Neural crest cell (in vitro differentiated cells): ENCODE measurements at places on chromosomes 4 and X. TPM values are rescaled to one million over a fixed set of nuclear protein-coding genes. Genes with fewer than 3 reads are reported as not detected.

DNA sequence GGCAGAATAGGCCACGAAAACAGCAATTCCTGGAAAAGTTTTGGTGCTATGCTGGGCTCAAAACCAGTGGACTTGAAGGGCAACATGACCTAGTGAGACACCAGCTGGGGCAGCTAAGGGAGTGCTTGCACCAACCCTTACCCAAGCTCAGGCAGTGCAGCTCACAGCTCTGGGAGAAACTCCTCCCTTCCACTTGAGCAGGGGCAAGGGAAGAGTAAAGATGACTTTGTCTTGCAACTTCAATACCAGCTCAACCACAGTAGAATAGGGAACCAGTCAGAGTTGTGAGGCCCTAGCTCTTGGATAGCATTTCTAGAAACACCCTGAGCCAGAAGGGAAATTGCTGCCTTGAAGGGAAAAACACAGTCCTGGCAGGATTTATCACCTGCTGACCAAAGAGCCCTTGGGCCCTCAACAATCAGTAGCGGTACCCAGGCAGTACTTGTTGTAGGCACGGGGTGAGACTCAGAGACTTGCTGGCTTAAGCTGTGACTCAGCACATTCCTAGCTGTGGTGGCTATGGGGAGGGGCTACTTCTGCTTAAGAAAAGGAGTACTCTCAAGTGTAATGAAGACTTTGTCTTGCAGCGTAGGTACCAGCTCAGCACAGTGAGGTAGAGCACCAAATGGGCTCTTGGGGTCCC is 19.7 kb upstream of the ABCG2 start:
- peaks cover 17% of the 10 kb centered on the region for H3K4me1 ChIP-seq
- H3K36me3 ChIP-seq, result peaks cover 10% of the 10 kb centered on the region
- no peaks in the 10 kb centered on the region for H3K27me3 ChIP-seq
- H3K4me3 ChIP-seq, result no peak overlapping the region
- no peak for DNase-seq
- H3K27ac ChIP-seq, result peak overlapping the region; percentile 68

SSX3 gene
- not detected in 2 replicates for total RNA-seq

MGAT4D gene
- not detected in 2 replicates for total RNA-seq

FAM241A gene
- total RNA-seq, result 0.07 and 0.09 TPM in 2 replicates

GRCh38 chrX:155048977-155049619 is 21.8 kb downstream of the CMC4 start:
- peak; percentile 44 for DNase-seq
- peaks cover 3% of the 10 kb centered on the region for H3K4me1 ChIP-seq
- H3K27ac ChIP-seq, result no peak overlapping the region
- no peak overlapping the region for H3K4me3 ChIP-seq

TIGD4 gene
- total RNA-seq, result 3.8 and 3.9 TPM in 2 replicates

PHF8 gene
- 38.1 and 38.3 TPM in 2 replicates for total RNA-seq

GRCh38 chrX:154548028-154548316 is 552 bp downstream of the IKBKG start:
- H3K27me3 ChIP-seq, result no peaks in the 10 kb centered on the region
- DNase-seq, result no peak
- peaks cover 17% of the 10 kb centered on the region for H3K4me1 ChIP-seq

STX18 gene
- total RNA-seq, result 36.7 and 40.0 TPM in 2 replicates

DNA sequence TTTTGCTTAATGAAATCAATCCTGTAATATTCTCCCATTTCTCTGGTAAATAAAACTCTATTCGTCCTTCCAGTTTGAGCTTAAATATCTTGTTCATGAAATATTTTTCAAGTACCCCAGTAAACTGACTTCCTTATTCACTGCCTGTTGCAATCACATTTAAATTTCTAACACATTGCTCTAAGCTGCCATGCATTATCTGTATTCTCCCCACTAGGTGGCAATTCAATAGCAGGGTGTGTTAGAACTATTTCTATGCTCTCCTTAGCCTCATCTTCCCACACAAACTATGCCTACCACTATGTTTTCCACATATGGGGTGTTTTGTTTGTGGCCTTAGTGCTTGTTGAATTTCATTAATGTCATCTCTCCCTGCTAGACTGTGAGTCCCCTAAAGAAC is 377.1 kb upstream of the HS3ST1 start:
- H3K27me3 ChIP-seq, result no peaks in the 10 kb centered on the region
- DNase-seq, result no peak
- H3K36me3 ChIP-seq, result no peaks in the 10 kb centered on the region
- peaks cover 6% of the 10 kb centered on the region for H3K4me1 ChIP-seq

HPF1 gene
- 49.8 and 53.6 TPM in 2 replicates for total RNA-seq

DNA sequence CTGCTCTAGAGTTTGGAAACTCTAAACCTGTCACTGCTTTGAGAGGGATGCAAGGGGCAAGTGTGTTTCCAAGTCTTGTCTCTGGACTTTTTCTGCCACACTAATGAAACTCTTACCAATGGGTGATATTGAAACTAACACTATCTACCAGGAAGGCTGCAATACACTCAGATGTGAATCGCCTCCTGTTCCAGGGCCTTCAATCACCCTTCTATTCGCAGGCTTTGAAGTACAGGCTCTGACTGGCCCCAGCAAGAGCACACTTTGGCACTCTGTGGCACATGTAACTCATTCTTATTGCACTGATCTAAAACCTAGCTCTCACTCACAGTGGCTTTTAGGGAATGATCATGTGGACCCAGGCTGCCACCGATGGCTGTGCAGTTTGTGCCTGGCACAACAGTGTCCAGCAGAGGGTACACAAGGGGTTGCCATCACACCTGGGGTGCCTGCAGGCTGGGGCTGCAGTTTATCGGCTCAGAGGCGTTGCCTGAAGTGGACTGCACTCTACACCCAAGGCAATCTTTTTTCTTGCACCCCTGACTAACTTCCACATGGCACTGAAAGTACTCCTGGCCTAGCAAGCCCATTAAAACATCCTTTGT is 210.8 kb downstream of the MGST2 start:
- no peak for DNase-seq
- H3K4me3 ChIP-seq, result no peak overlapping the region
- H3K36me3 ChIP-seq, result peaks cover 9% of the 10 kb centered on the region
- H3K4me1 ChIP-seq, result peaks cover 65% of the 10 kb centered on the region

MID1IP1 gene
- 52.9 and 54.8 TPM in 2 replicates for total RNA-seq

DNA sequence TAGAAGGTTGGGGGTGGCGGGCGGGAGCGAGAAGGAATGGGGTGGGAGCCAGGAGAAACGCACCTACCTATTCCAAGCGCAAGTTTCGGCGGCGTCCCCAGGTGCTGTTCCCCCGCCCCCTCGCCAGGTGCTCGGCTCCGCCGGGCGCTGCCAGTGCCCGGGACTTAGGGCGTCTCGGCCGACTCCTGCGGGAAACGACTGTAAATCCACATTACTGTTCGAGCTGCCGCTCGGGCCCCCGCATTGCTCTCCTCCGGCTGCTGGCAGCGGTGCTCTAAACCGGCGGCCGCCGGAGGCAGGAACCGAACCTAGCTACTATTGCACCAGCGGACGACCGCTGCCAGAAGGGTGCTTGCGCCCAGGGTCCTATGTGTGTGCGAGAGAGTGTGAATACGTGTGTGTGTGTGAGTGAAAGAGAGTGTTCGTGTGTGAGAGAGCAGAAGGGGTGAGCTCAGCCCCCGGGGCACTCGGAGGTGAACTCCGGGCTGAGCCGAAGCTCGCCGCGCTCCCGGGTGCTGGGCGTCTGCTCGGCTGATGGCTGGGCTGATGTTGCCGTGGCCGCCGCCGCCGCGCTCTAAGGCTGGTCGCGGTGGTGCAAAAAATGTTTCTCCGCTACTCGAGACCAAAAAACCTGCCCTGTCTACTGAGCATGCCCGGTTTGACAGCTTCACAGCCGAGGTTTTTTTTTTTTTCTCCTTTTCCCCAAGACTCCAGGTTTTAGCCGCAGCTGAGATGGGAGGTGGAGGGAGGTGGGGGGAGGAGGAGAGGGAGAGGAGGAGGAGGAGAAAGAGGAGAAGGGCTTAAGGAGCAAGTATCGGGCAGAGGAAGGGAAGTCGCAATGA is 115.7 kb upstream of the TEX13C start:
- no peaks in the 10 kb centered on the region for H3K36me3 ChIP-seq
- DNase-seq, result peak; percentile 52
- peaks cover 46% of the 10 kb centered on the region for H3K4me1 ChIP-seq
- peak overlapping the region; percentile 86 for H3K4me3 ChIP-seq
- H3K27me3 ChIP-seq, result peaks cover 69% of the 10 kb centered on the region
- H3K27ac ChIP-seq, result no peak overlapping the region

FABP2 gene
- not detected in 2 replicates for total RNA-seq

GRCh38 chrX:39397561-39398199 is 596.4 kb downstream of the MID1IP1 start:
- peaks cover 5% of the 10 kb centered on the region for H3K4me1 ChIP-seq
- H3K4me3 ChIP-seq, result no peak overlapping the region
- H3K36me3 ChIP-seq, result no peaks in the 10 kb centered on the region
- DNase-seq, result no peak
- H3K27ac ChIP-seq, result no peak overlapping the region
- H3K27me3 ChIP-seq, result no peaks in the 10 kb centered on the region

PPEF1 gene
- total RNA-seq, result 0.26 and 0.52 TPM in 2 replicates

GRCh38 chrX:8927701-8928100 is 106.2 kb downstream of the FAM9B start:
- H3K27me3 ChIP-seq, result no peaks in the 10 kb centered on the region
- H3K4me1 ChIP-seq, result no peaks in the 10 kb centered on the region
- DNase-seq, result no peak
- no peak overlapping the region for H3K27ac ChIP-seq
- no peaks in the 10 kb centered on the region for H3K36me3 ChIP-seq

DNA sequence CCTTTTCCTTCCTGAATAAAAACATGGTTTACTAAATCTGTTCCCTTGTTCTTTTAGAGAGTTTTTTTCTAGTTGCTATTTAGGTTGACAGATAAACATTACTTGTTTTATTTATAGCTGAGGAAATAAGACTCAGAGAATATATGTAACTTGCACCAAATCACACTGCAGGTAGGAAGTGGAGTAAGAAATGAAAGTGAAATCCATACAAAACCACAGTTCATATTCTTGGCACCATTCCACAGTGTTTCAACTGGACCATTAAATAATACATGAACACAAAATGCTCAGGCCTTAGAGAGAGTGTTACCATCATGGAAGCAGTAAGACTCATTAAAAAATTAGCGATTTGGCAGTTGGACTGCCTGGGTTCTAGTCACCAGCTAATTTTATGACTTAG is 326.9 kb upstream of the SLIT2 start:
- H3K36me3 ChIP-seq, result no peaks in the 10 kb centered on the region
- DNase-seq, result no peak

DNA sequence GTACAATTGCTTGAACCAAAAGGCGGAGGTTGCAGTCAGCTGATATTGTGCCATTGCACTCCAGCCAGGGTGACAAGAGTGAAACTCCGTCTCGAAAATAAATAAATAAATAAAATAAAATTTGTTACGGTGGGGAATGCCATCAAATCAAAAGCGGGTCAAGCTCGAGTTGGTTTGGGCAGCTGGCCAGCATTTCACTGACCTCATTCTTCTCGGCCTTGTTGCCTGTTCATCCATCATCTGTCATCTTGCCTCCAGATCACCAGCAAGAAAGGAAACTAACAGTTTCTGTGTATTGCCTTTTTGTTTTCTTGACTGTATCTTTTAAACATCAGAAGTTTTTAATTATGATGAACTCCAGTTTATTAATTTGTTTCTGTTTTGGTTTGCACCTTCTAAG is 31.5 kb upstream of the KLHL2 start:
- no peaks in the 10 kb centered on the region for H3K27me3 ChIP-seq
- H3K4me3 ChIP-seq, result no peak overlapping the region
- no peaks in the 10 kb centered on the region for H3K4me1 ChIP-seq
- DNase-seq, result no peak

- H3K27me3 ChIP-seq, result no peaks in the 10 kb centered on the region
- no peaks in the 10 kb centered on the region for H3K36me3 ChIP-seq
- H3K27ac ChIP-seq, result no peak overlapping the region
- no peak overlapping the region for H3K4me3 ChIP-seq
- no peaks in the 10 kb centered on the region for H3K4me1 ChIP-seq
Measured at GRCh38 chr4:167785523-167785922, 306.8 kb upstream of the ANXA10 start.

BEND2 gene
- not detected in 2 replicates for total RNA-seq

DNA sequence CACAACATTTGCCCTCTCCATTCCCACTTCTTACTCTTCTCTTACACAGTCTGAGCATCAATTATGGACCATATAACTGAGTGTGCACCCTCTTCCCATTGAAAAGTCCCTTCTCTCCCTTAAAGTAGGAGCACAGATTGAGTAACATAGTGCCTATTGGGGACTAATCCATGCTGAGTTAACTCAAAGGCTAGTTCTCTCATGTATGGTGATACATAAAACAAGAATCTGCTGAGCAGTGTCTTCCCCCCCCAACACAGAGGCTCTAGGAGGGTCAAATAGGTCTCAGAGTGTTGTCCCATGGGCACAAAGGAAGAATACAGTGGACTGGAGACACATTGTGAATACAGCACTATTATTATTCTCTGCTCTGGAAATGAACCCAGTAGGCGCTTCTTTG is 274.6 kb upstream of the BOD1L1 start:
- H3K4me1 ChIP-seq, result peaks cover 33% of the 10 kb centered on the region
- H3K27me3 ChIP-seq, result no peaks in the 10 kb centered on the region
- H3K27ac ChIP-seq, result no peak overlapping the region
- H3K36me3 ChIP-seq, result no peaks in the 10 kb centered on the region

DNA sequence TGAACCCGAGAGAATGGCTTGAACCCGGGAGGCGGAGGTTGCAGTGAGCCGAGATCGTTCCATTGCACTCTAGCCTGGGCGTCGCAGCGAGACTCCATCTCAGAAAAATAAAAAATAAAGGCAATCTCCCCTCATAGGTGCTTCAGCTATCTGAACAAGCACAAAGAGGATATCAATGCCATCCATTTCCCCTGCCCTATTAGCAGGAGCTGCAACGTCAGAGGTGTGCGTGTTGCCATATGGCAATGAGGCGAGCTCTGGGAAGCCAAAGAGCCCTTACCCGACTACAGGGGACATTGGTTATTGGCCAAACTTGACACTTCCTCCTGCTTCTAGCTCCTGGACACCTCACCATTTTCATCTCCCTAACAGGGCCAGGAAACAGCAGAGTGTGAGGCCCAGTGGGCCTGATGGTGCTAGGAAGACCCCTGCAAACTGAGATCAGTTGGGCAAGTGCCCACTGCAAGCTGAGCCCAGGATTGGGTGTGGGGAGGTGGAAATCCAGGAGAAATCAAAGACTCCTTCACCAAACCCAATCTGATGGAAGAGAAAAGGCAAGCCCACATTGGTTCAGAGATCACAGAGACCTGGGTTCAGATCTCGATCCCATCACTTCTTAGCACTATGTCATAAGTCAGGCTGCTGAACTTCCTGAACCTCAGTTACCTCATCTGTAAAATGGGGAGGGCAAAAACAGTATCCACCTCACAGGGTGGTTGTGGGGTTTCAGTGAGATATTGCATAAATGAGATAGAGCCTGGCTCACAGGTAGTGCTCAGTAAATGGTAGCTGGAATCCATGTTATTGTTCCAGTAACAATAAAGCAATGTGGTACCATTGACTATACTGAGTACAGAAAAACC is 21.2 kb downstream of the SLC25A5 start:
- H3K36me3 ChIP-seq, result peaks cover 2% of the 10 kb centered on the region
- H3K27me3 ChIP-seq, result no peaks in the 10 kb centered on the region
- H3K27ac ChIP-seq, result no peak overlapping the region
- no peak overlapping the region for H3K4me3 ChIP-seq
- H3K4me1 ChIP-seq, result peaks cover 4% of the 10 kb centered on the region
